IPS-NIHi11 (cell line): ENCODE measurements at places on chromosomes 5 and 9.

DNA sequence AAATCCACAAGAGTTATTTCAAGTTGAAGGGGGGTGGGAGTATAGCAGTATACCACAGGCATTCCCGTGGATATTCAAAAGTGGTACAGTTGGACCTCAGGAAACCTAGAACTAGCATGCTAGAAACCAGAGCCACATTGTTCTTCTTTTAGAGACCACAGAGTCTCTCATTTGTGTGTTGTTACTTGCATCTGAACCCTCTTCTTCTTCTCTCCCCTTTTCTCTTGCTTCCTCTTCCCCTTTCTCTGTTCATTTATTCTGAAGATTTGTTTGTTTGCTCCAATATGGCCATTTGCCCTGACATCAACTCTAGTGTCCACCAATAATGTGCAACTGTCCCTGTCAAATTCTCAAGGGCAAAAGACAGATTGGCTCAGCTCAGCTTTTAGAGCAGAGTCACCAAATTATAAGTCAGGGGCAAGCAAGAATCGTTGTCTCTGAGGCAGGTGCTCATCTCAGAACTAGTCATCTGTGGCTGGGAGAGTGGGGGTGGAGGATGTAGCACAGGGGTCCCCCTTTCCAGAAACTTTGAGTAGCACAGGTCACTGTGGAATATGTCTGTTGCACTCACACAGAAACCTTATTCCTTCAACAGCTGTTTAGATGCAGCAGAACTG, 321.1 kb downstream of the ARRDC3 start:
- DNase-seq: no peak

- peak; percentile 71 for DNase-seq
Observed at GRCh38 chr9:93346231-93347112, 105.0 kb upstream of the FAM120A start.

DNA sequence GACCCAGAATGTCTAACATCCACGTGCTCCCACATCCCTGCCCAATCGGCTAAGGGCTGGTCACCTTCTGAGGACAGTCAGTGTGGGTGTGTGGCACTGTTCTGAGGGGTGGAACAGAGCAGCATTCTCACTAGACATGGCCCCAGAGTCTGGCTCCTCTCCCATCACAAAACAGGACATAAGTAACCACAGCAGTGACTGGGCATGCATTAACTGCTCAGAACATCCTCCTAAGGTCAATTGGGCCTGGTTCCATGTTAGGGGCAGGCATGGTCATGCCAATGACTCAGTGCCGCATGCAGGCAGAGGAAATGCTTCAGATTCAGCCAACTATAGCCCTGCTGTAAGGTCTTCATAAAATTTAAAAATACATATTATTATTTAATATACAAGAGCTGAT, 12.9 kb downstream of the MACROH2A1 start:
- no peak for DNase-seq

GRCh38 chr5:143987751-143988560, 176.0 kb downstream of the HMHB1 start:
- DNase-seq: no peak

- DNase-seq: no peak
Observed at GRCh38 chr5:76602094-76602726, 21.0 kb downstream of the F2RL2 start.

DNA sequence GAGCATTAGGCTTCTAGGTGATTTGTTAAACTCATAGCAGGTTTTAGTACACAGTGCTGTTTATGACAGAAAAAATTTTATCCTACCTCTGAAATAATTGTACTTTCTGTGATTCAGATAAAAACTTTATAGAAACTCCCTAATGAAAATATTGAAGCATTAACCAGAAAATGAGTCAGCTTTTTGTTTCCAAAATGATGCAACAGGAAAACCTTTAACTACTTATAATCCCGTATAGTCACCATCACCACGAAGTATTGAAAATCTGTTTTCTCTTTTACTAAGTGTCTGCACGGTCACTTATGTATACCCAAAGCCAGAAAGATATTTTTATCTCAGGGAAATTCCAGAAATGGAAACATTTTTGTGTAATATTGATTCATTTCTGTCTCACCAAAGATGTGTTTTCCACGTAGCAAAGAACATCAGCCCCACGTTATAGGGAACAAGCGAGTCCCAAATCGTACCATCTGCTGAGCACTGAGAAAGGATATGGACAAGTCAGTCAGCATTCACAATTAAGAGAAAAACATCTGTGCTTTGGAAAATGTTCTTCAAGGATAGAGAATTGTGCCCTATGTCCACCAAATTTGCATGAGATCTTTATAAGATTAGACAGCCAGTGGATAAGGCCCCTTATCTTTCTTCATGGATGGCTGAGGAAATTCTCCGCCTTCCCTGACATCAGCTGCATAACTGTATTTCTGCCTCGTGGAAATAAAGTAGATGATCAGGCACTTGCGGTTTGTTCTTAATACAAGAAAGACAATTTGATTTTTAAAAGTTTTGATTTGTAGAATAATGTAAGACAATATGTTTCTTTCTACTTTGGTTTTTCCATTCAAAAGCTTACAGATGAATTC, 41.9 kb downstream of the TNFAIP8 start:
- DNase-seq: no peak

DNA sequence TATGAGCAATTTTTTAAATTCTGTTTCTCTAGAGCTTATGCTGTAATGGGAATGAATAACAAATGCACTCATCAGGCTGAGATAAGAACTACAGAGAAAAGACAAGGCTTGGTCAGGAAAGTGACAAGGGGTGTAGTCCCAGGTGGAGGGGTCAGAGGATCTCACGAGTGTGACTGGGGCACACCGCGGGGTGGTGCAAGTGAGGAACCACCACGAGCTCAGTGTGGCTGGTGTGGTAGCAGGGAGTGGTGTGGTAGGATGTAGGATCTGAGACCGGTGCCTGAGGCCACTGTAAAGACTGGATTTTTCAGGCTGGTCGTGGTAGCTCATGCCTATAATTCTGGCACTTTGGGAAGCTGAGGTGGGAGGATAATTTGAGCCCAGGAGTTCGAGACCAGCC, 9.0 kb downstream of the ANXA6 start:
- DNase-seq: no peak

DNA sequence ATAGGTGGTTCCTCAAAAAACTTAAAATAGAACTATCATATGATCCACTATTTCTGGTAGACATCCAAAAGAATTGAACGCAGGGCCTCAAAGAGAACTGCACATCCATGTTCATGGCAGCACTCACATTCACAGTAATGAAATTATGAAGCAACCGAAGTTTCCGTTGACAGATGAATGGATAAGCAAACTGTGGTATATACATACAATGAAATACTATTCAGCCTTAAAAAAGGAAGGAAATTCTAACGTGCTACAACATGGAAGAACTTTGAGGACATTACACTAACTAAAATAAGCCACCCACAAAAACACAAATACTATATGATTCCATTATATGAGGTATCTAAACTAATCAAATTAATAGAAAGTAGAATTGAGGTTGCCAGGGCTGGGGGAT, 18.5 kb downstream of the CENPK start:
- DNase-seq: no peak

DNA sequence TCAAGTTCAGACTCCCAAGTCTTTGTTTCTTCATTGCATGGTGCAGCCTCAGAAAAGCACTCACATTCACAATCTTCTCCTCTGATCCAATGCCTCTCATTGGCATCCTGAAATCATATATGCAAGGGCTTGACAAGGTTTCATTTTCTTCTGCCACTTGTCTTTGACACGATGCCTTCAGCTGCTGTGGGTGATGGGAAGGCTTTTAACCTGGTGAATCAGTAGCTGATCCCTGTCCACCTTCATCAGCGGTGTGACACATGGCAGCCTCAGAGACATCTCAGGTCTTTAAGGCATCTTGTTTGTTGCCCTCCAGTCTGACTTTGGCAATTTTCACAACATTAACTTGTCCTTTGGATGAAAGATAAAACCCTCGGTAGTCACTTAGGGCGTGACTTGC, 147.2 kb downstream of the PRELID2 start:
- DNase-seq: no peak

DNA sequence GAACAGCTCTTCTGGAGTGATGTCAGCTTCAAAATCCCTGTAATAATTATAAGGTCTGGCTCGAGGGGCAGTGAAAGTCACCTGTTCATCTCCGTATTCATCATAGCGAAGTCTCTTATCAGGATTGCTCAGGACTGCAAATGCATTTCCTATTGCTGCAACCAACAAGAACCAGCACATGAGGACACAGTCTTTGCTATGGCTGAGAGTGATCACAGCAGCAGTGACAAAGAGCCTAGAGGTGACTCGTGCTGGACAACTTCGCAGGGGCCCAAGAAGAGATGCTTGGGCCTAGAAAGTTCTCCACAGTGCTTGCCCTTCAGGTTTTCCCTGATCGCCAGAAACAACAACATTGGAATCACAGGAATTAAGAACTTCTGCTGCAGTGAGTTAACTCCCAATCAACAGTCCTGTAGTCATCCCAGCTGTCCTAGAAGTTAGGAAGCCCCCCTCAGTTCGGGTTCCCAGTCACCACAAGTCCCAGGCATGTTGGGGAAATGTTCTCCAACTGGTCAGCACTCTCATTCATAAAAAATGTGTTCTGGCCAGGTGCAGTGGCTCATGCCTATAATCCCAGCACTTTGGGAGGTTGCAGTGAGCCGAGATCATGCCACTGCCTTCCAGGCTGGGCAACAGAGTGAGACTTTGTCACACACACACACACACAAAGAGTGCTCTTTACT, 13.0 kb downstream of the DNAJC18 start:
- no peak for DNase-seq

DNA sequence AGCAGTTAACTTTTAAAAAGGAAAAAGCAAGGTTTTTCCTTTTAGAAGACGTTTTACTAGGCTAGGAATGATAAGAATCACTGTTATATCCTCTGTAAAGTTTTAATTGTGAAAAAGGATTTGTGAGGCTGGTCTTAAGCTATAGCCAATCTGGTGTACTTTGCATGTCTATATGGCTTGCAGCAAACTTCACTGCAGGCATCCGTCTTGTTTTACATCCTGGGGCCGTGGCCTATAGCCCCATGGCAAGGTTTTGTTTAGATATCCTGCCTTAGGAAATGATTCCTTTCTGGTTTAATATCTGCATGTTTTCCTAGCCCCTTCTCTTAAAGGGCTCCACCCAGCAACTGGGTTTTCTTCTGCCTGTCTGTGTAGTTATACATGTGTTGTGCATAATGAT, 272.8 kb downstream of the ICE1 start:
- no peak for DNase-seq

- no peak for DNase-seq
Observed at GRCh38 chr9:113886026-113886369, 9.9 kb downstream of the ZNF618 start.

DNA sequence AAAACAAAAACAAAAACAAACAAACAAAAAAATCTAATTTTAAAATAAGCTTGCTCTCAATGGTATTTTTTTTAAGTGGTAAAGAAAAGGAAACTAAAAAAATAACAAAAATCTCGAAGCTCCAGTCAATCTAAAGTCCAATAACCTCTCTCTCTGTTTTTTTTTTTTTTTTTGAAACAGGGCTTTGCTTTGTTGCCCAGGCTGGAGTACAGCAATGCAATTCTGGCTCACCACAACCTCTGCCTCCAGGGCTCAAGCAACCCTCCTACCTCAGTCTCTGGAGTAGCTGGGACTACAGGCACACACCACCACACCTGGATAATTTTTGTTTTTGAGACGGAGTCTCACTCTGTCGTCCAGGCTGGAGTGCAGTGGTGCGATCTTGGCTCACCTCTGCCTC, 25.9 kb upstream of the GLDC start:
- DNase-seq: no peak

DNA sequence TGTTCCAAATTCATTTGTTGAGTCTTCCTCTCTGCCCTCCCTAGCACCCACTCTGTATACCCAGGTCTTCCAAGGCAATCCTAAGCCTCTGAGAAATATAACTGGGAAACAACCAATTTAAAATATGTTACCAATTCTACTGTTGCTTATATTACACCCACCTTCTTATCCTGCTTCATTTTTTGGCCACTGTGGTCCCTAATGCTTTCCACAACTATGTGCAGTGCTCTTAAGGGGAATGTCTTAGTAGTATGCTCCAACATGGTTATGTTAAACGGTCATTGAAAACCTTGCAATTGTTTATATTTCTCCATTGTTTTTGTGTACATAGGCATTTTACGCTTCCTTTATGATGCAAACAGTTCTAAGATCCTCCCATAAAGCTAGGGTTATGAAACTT, 273.1 kb upstream of the HAPLN1 start:
- DNase-seq: no peak

DNA sequence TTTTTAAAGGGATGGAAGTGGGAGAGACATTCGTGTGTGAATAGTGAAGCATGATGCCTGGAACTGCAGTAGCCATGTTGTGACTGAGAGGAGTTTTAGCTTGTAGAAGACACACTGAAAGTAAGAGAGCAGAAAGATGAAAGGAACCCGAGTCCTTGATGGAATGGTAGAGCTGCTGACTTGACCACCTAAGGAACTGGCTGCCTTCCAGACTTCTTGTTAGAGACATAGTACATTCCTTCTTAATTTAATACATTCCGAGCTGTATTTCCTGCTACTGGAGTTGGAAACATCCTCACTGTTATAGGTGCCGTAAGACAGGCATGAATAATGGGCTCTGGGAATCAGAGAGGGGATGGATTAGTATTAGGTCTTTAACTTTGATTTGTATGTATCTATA, 7.4 kb downstream of the CER1 start:
- no peak for DNase-seq

GRCh38 chr5:36001032-36001431, 9.8 kb upstream of the UGT3A1 start:
- DNase-seq: no peak

- DNase-seq: no peak
Observed at GRCh38 chr5:78647351-78647818, 1.2 kb downstream of the LHFPL2 start.

DNA sequence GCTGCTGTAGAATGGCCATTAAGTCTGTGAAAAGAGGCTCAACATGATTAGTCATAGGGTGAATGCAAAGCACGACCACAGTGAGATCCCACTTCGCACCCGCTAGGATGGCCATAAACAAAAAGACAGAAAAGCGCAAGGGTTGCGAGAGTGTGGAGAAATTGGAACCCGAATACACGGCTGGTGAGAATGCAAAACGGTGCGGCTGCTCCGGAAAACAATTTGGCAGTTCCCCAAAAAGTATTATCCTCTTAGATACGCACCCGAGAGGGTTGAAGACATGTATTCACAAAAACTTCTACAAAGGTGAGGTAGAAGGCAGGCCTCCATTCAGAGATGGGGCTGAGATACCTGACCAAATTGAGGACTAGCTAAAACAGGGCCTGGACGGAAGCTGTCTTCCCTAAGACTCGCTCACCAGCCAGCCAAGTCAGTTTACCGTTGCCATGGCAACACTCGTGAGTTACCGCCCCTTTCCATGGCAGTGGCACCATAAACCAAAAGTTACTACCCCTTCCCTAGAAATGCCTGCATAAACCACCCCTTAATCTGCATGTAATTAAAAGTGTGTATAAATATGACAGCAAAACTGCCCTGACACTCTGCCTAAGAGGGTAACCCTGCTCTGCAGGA, 726 bp upstream of the PSMB7 start:
- DNase-seq: peak; percentile 61
